Fibroblast of skin of abdomen (primary cell): ENCODE measurements at places on chromosomes 2 and 18.

DNA sequence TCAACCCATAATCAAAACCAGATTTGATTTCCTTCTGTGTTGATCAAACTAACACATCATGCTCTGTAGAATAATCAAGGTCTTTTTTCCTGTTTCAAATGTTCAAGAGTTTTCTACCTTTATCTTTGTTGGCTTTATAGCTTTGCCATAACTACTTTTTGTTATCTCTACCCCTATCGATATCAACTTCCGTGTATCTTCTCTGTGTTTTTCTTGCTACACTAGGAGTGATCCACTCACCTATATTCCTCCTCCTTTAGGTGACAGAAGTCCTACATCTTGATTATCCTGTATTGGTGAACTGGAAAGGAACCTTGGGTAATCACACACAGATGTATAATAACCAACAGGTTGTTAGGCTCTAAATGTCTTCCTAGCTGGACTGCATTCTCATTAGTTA lies 85.5 kb downstream of the LTBP1 start:
- DNase-seq, result no peak

DNA sequence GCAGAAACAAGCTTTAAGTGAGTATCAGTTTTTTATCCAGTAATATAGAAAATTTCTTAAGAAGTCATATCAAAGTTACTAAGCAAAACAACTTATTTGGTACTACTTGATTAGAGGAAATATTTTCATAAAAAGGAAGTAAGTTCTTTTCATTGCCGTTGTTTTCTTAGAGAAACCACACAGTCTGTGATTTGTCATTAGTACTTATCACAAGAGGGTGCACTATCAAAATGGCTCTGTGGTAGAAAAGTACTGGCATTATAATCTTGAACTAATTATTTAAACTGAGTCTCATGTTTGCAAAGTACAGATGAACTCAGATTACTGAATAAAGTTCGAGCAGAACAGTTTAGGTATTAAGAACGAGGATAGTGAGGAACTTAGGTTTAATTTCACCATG lies 93.4 kb downstream of the IKZF2 start:
- no peak for DNase-seq

DNA sequence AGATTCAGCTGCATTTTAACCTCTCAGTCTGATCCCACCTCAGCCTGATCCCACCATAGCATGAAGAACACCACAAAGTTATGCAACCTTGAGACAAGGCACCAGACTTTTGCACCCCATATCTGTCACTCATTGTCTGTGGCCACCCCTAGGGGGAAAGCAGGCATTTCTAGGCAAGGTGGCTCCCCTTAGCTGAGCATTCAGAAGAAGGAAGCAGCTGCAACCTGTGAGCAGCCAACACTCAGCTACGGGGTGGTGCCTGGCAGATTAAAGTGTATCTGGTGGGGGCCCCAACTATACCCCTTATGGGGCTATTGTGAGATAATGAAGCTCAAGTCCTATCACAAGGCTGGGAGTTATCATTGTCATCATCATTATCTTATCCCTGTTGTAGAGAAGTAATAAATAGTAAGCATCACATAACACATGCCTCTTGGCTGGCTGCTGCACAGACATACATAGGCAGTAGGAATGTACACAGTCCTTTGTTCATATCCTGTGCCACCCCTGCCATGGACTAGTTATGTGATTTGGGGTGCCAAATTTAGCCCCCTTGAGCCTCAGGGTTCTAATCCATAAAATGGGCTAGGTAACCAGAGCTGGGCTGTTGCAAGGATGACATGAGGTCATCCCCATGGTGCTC lies 20.6 kb upstream of the TMEM163 start:
- no peak for DNase-seq

- DNase-seq, result peak; percentile 43
Measured at GRCh38 chr2:215653344-215654030, 217.6 kb upstream of the FN1 start.

DNA sequence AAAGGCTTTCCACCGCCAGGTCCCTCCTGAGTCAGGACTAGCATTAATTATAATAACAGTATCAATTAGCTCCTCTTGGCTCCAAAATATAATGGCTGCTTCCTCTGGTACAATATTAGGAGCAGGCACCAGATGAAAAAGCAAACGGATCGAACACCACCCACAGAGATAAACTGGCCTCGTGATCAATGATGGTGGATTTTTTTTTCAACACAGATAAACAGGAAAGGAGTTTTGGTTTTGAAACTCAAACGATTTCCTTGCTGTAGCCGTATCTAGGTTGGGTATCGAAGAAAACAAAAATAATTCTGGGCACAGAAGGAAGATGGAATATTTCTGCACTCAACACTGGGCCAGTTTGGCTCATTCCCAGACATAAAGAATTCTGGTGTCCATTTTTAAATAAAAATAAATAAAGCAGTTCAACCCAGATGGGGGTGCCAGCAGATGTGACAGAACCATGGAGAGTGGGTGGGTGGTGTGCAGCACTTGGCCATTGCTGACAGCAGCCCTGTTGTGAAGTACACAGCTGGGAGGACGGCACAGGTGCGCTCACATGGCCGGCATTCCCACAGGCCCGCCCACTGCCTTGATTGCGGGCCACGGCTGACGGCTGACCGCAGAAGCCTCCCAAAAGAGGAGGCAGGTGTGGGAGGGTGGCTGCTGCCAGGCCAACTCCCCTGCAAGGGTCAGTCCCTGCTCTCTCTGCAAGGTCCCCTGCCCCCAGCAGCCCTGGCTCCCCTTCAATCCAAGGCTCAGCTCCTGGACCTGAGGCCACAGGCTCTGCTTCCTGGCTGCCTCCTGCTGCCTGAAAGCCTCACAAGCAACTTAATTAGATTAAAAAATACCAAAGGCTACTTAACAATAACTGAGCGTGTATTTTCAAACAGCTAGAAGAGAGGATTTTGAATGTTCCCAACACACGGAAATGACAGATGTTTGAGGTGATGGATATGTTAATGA lies 351.9 kb upstream of the ID2 start:
- no peak for DNase-seq

DNA sequence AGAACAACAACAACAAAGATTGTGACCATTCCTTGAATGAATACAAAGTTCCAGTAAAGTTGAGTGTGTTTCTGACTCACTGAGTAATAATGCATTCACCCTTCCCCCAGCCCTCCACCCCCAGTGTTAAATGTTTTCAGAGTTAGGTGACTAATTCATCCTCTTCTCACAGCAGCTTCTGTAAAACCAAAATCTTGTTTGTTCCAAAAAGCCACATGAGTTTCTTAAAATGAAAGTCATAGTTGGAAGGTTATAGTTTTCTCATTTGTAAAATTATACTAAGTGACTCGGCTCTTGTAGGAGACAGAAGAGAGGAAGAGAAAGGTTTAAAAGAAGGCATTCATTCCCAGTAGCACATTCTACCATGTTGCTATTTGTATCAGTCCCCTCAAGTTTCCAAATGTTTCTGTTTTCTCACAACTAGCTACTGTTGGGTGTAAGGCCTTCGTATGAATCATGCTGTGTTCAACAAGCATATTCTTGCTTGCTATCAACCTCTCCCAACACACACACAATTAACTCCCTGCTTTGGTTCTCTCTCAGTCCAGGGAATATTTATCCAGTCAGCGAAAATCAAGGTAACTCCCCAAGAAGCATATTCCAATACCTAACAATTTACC lies 75.3 kb downstream of the MBD2 start:
- DNase-seq, result peak; percentile 94

- no peak for DNase-seq
Measured at GRCh38 chr2:60872510-60872928, 8.9 kb upstream of the REL start.

DNA sequence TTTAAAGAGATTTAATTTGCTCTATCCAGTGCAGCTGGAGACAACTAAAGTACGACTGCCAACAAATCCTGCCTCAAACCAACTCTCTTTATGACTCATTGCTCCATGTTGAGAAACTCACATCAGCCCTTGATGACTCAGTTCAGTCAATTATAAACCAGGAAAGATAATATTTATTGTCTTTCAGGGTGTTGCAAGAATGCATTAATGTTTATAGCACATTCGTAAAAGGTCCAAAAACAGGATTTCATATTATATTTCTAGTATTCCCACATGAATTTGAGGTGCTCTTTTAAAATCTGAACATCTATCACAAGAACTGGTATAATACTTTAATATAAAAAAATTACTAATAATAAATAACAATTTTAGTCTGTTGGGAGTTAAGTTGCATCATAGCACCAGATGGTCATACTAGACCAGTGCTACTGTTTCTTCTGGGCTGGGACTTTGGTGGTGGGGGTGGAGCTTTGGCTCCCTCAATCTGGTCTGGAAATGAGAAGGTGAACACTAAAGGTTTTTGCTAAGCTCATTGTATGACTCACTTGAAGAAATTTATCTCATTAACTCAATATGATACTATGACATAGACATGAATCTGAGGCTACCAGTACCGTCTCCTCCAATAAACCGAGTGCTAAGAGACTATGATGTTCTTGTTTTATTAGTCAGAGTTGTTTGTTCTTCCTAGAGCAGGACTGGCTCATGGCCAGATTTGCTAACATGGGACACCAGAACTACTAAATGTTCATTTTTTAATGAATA lies 26.6 kb upstream of the MAP3K20 start:
- peak; percentile 98 for DNase-seq

DNA sequence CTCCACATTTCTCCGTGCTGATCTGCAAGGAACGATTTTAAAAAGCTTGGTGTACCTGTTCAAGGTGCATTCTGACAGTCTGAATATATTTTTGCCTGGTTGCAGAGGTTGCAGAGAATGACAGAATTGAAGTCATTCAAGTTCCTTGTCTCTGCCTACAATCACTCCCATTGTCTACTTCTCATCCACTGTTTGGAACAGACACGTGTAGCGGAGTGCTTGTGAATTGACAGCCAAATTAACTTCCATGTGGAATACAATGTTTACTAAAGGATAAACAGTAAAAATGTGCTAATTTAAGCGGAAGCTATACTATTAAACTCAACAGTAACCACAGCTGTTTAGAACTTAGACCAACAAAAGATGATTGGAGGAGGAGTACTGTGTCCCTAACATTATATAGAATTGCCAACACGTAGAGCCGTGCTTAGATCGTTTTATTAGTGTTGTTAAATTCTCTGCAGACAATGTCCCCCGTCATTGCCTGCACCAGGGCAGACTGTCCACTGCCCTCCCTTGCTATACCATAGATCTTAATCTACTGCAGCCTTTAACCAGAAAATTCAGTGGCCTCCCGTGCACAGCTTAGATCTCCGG lies 87.3 kb upstream of the ZCCHC2 start:
- DNase-seq, result no peak

DNA sequence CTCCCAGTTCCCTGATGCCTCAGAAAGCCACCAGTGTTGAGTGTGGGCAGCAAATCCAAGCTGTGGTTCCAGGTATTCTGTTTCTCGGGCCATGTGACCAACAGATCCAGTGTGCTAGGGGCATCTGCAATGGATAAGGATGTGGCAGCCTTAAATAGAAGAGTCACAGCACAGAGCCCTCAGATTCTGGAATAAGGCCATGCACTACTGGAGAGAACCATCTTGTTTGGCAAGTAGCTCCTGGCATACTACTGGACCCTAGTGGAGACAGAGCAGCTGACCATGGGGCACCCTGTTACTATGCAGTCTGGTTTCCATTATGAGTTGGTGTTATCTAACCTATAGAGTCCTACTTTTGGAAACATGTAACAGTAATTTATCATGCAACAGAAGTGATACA lies 53.3 kb upstream of the ZBTB7C start:
- no peak for DNase-seq

DNA sequence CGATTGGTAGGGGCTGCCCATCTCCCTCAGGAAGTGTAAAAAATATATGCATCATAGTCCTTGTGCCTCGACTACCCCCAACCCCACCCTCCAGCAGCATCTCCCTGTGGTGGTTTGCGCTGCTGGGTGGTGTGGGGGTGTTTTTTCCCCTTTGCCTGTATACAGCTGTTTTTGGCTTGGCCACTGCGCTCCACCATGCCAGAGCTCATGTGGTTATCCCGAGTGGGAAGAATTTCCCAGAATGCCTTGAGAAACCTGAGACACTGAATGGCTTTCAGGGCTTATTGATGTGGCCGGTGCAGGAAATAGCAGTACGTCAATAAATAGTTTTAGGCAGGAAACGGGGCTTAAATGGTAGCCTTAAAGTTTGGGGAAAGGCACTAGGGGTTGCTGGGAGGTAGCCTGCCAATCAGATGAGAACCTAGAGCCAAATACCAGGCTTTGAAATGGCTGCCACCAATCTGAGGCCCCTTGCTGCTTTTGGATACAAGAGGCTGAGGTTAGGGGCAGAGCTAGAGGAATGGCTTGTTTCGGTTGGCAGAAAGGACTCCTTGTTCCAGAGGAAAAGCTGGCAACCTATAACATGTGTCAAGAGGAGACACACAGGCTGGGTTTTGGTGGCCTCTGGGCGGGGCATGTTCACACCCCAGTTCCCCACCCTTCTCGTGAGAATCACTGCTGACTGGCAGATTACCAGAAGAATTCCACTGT lies 144.1 kb downstream of the SMAD7 start:
- peak; percentile 69 for DNase-seq

DNA sequence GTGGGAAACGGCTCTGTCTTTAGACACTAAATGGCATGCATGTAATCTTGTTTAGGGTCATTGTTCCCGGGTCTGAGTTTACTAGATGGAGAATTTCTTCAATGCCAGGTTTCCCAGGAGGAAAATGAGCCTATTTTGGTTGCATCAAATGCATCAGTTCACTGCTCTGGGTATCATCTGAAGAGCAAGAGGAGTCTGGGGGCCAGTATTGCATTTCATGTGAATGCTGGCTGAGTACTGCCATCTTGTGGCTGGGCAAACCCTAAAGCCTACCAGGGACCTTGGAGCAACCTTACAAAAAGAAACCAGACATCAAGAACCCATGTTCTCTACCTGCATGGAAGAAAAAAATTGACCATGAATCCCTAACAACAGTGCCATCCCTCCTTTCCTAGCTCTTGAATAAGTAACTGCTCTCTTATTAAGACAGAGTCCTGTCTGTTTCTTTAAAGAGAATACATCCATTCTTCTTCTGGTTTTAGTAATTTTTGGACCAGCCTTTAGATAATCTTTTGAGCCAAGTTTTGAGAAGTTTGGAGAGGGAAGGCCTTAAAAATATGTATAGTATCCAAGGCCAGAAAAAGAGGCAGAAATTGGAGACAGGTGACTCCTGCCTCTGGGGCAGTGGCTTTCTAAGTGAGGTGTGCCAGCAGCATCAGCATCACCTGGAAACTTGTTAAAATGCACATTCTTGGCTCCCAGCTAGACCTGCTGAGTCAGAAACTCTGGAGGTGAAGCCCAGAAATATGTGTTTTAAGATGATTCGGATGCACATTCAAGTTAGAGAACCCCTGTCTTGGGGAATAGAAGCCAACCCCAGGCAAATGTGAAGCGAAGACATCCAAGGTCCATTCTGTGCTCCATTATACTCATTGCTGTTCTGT lies 261.0 kb upstream of the CXCR4 start:
- DNase-seq, result peak; percentile 25

GRCh38 chr18:64639536-64639935 lies 490.6 kb upstream of the LINC00305 start:
- DNase-seq, result peak; percentile 80

GRCh38 chr18:9354256-9354655 lies 19.7 kb downstream of the TWSG1 start:
- no peak for DNase-seq

GRCh38 chr2:152440049-152440448 lies 105.1 kb downstream of the FMNL2 start:
- DNase-seq, result no peak
